Activated CD4-positive, alpha-beta memory T cell treated with anti-CD3 and anti-CD28 coated beads, Interleukin-2, amount 10 ng/mL, durations not matched to agents 7 days and 5 days (primary cell): ENCODE measurements at places on chromosomes 4 and X.

DNA sequence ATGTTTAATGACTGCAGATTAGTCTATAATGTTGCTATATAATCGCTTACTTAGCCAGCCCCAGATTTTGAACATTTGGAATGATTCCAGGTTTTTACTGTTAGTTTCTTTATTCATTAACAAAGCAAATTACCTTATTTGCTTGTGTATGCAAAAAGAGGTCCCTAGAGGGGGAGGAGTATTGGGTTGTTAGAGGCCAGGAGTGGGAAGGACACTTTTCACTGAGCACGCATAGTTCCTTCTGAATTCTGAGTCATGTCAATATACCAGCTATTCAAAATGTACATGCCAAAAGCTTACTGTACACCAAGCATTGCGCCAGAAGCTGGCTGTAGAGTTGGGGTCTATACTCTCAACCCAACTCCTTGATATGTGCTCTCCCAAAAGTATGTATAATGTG is 5.1 kb upstream of the DGAT2L6 start:
- no peak for DNase-seq

DNA sequence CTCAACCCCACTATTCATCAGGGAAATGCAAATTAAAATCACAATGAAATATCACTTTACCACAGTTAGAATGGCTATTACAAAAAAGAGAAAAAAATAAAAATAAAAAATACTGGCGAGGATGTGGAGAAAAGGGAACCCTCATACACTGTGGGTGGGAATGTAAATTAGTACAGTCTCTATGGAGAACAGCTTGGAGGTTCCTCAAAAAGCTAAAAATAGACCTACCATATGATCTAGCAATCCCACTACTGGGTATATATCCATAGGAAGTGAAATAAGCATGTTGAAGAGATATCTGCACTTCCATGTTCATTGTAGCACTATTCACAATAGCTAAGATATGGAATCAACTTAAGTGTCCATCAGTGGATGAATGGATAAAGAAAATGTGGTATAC is 50.5 kb upstream of the PAGE1 start:
- no peak for DNase-seq

DNA sequence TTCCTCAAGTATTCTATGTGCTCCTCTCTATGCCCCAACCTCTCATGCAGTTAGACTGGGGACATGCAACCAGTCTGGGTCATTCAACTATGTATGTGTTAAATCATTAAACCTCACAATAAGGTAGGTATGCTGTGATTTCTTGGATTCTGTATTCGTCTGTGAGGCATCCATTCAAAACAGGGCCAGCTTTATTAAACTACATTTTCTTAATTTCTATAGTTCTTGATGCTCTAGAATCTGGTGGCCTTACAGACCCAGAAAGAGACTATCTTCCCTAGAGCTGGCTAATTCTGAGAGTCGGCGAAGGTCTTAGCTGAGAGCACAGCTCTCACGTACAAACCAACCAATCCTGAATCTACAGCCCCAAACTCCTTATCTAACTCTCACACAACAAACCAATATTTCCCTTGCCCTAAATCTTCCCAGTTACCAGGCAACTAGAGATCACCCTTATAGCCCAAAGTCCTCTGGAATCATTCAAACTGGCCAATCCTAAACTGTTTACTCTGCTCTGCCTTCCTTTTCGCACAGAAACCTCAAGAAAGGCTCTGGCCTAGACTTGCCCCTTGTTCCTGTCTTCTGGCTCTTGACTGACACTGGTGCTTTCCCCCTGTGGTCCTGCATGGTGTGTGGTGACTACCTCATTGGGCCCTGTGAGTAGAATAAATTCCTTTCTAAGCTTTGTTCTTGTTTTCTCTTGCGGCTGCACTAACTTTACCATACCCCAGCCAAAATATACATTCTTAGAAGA is 203.5 kb upstream of the TET2 start:
- DNase-seq = no peak

DNA sequence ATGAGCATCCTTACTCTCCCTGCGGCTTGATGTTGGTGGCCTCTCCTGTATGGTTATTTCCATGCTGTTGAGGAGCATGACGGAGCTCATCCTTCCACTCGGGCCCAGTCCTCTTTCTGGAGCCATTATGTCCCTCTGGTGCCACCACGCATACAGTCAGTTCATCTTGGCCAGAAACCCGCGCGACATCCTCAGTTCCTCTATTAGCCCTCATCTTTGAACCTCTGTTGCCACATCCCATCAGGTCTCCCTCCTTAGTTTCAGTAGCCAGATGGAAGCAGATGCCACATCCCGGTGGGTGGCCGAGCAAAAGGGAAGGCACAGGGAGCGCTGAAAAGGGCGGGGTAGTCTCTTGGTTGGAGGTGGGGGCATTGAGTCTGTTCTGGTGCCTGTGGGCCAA is 4.6 kb downstream of the LOC101059915 start:
- DNase-seq = no peak

GRCh38 chr4:15811703-15812337 is 33.7 kb downstream of the CD38 start:
- no peak for DNase-seq

DNA sequence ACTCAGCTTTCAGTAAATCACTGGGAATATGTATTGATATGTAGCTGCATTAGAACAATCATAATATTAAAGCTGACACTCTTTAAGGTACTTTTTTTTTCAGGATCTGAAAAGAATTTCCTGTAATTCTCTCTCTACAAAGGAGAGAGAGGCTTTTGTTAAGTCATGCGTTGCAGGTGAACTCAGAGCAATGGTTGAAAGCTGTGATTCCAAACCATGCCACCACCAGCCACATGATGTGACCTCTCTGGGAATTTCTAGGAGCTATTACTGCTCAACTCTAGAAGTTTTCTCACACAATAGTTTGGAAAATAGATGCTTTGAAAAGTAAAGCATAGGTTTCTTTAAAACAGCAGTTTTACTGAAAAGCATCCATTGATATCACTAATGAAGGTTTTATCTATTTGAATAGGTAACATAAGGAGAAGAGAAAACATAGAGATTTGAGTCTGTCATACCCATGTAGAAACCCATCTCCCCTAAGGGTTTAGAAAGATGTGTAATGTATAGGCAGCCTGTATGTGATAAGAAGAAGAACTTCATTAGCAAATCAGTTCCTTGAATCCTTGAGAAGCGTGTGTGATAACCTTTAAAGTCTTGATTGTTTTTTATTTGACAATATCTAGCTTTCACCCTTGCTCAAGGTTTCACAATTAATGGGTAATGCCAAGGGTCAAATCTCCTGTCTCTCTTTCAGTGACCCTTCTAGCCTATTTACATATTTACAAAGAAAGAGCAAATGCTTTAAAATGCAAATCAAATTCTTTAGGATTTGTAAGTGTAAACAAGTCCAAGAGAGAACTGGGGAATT is 161.0 kb upstream of the ANKRD50 start:
- DNase-seq = no peak
